ENCODE measurements at places on chromosomes 6 and 20.

GRCh38 chr20:14491436-14491835 is 154.0 kb upstream of the FLRT3 start:
- no peak for DNase-seq

GRCh38 chr20:59137532-59137931 is 26.1 kb upstream of the ZNF831 start:
- DNase-seq = no peak

- DNase-seq = no peak
Observed at GRCh38 chr6:149170564-149171452, 146.7 kb upstream of the TAB2 start.

DNA sequence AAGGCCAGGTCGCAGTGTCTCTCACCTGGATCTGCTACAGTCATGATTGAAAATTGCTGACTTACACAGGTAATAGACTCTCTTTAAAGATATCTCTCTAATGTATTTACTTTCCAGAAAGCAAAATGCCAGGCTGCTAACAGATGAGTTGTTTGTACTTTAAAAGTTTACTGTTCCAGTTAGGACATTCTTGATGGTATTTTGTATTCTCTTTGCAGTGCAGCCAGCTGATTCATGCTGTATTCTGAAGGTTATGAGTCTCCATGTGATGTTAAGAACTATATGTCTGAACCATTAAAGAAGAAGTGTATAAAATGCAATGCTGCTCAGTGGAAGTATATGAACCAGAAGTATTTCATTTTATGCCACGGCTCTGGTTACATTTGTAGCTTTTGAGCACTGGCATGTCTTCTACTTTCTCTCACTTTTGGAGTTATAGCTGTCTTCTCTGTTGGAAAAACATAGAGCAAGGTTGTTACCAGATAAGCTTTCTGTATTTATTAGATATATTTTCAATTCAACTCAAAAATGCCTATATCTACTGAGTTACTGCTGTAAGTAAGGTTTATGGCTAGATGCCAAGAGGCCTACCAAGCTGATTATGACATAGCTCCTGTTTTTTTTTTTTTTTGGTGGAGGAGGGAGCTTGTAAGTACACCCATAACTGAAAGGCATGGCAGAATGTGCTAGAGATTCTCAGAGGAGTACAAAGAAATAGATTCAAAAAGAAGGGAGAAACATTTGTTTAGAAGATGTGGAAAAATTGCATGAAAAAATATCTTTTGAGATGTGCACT is 130.5 kb upstream of the MAN1A1 start:
- no peak for DNase-seq

GRCh38 chr20:52847029-52847660 is 125.0 kb upstream of the TSHZ2 start:
- DNase-seq = no peak

- peak; percentile 89 for DNase-seq
Observed at GRCh38 chr6:33313105-33313708, 671 bp downstream of the TAPBP start.

DNA sequence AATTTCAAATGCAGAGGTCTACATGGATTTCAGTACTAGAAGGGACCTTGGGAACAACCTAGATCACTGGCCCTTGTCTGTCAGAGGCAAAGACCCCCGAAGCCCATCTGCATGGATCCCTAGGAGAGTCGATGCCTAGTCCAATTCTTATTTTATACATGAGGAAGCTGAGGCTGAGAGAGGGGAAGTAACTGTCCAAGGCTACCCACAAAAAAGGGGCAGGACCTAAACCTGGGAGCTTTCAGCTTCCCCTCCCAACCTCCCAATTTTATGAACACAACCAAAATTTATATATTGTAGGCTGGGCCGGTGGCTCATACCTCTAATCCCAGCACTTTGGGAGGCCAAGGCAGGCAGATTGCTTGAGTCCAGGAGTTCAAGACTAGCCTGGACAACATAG is 73.2 kb downstream of the TRERF1 start:
- DNase-seq = peak; percentile 47

- DNase-seq = no peak
Observed at GRCh38 chr6:33959661-33960344, 156.0 kb upstream of the MLN start.

DNA sequence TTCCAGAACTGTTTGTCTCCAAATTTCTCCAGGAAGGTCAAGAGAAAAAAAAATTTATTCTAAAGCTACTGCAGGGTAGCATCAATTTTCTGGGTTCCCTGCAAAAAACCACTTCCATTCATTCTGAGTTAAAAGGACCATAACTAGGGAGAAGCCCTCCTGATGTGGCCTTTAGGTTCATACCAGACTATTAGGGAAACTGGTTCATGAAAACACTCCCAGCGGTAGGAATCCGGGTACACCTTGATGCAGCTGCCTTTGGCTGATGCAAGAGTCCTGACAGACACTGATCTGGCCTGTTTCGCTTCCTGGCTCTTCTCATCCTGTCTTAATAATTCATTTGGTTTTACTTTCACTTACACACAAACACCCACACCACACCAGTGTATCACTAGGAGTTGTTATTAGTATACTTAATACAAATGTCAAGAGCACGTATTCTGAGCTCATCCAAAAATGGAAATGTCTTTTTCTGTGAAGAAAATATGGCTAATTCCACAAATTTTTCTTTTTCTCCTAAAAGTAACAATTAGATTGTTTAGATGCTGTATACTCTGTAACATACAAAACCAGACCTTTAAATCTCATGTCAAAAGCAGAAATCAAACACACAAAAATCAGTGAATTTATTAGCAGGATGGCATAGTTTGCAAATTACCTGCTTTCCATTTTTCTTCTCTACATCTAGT is 38.4 kb upstream of the ARHGAP18 start:
- DNase-seq = peak; percentile 19

DNA sequence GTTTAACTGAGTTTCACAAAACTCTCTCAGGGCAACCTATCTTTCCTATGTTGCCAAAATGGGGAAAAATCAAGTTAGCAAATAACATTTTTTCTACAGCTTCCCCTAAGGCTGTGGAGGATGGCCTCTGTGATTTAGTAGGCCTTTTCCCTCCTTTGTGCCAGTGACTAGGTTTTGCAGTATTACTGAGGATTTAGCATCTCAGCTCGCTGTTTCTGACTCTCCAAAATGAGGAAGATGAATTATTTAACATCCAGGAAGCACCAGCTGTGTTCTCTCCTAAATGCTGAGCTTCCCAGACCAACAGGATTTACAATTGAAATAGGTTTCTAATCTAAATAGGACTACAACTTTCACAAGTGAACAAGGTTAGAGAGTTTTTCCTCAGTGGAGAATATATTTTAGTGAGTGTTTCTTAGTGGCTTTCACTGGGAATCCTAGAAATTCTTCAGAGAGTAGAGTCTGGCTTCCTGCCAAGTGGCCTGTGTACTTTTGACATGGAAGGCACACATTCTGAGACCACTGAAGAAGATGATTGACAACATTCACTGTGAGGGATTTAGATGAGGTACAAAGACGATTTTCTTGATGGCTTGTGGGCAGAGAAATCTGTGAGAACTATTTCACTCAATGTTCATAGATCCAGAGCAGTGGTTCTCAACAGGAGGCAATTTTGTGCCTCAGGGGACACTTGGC is 62.4 kb downstream of the PTCHD4 start:
- DNase-seq = peak; percentile 68

- DNase-seq = peak; percentile 49
Observed at GRCh38 chr20:59104831-59105230, 58.8 kb upstream of the ZNF831 start.

- DNase-seq = no peak
Observed at GRCh38 chr6:27829453-27830211, 82.6 kb downstream of the OR2B2 start.

DNA sequence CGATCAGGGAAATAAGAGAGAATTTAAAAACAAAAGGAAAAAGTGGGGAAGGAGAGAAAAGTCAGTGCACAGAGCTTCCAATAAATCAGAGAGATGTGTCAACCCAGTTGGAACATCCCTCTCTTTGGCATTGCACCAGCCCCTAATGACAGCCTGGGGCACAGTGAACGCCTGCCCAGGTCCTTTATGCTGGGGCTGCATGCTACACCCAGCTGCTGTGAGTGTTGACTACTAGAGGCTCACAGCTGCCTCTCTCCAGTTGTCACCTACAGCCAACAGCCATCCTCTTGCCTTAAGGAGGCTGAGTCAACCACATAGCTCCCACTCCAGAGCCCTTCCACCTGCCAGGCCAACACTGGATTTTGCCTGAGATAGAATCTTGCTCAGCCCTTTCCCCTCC is 19.0 kb downstream of the OR2H2 start:
- DNase-seq = no peak

DNA sequence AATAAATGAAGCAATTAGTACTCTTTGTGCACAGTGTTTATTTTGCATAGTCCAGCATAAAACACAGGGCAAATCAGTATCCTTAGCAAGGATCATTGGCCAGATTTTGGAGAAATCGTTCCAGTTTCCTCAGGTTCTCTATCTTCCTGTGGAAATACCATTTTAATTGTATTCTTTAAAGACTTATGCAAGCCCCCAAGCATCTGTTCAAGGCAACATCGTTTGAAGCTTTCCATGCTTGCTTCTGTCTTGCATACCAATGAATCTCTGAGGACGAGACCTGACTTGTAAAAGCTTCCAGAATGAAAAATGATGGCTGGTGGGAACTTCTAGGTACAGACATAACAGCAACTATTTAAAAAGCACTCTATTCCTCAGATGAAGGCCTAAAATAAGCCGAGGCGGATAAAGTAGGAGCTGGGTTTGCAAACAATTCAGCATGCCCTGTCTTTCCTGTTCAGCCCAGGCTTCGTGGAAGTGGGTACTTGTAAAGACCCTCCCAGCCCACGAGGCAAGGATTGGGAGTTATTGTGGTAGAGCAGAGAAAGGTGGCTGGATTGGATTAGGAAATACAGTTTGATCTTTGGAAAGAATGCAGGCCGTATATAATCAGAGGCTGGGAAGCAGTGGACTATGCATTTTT is 21.6 kb downstream of the NRSN1 start:
- no peak for DNase-seq

DNA sequence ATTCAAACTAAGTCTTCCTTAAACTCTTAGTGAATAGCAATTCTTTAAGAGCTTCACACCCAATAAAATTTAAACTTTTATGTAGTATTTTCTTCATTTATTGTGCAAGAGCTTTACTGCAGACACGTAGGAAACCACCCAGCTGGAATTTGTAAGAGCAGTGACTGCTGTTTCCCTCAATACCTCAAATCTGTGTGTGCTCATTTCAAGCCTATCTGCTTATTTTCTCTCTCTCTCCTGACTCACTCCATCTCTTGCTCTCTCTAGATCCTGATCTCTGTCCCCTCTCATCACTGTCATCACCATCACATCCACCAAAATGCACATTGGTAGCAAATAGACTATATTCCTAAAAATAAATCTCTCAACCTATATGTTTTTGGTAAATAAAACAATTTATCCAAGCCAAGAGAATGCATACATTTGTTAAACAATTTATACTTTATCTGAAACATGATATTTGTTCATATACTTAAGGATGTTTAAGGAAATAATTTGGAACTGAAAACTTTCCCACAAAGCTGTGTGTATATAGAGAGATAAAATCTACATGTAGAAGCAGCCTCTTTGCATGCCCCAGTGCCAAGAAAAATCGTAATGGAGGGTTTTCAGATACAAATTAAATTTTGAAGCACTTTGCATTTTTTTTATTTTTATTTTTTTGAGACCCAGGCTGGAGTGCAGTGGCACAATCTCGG is 273.0 kb downstream of the TFAP2A start:
- no peak for DNase-seq

DNA sequence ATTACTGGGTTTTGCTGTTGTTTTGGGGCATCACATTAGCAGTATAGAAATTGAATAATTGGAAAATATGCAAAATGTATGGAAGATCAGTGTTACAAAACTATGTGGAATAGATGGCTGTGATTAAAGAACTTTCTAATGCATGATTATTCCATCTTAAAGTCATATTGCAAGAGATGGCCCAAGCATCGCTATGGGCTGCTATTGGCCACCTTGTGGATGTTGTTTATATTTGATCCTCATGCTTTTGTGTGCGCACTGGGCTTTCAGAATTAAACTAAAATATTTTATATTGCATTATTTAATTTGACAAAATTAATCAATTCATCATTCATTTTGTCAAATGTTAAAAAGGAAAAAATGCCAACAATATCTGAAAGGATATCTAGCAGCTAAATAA is 16.1 kb upstream of the HMGN3 start:
- no peak for DNase-seq

- DNase-seq = no peak
Observed at GRCh38 chr6:30703821-30704220, 13.0 kb upstream of the NRM start.

GRCh38 chr20:56422824-56423189 is 10.7 kb downstream of the CASS4 start:
- no peak for DNase-seq

DNA sequence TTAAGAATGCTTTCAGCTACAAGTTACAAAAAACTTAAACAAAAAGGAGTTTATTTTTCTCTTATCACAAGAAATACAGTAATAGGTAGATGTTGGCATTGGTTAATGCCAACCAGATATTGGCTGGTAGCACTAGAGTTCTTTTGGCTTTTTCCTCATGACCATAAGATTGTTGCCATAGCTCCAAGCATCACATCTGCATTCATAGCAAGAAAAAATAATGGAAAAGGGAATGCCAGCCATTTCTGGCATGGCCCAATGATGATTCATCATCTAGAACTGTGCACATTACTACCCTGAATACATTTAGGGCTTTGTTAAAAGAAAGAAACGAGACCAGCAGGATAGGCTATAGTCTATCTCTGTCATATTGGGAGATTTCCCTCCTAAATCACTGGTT is 20.8 kb upstream of the SIRT5 start:
- no peak for DNase-seq

DNA sequence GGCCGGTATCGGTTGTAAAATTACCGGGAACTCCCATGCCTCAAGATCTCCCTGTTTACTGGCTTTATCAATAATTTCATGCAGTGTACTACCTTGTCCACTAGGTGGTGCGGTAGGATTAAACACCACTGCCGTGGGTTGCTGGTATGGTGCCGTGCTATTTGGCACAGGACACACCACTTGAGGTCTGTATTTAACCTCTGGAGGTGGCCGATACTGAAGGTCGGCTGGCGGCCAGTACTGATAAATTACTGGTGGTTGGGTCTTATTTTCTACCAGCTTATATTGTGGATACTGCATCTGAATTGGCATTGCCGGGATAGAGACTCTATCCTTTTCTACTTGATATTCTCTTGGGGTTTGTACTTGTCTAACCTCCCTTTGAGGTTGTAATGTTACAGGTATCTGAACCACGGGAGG is 14.3 kb upstream of the PTCRA start:
- DNase-seq = peak; percentile 87

- no peak for DNase-seq
Observed at GRCh38 chr6:119324718-119325117, 24.8 kb downstream of the MAN1A1 start.
